ENCODE measurements at places on chromosomes 1 and 21.

GRCh38 chr1:11531314-11531870, 52.4 kb downstream of the DISP3 start:
- DNase-seq, result no peak

DNA sequence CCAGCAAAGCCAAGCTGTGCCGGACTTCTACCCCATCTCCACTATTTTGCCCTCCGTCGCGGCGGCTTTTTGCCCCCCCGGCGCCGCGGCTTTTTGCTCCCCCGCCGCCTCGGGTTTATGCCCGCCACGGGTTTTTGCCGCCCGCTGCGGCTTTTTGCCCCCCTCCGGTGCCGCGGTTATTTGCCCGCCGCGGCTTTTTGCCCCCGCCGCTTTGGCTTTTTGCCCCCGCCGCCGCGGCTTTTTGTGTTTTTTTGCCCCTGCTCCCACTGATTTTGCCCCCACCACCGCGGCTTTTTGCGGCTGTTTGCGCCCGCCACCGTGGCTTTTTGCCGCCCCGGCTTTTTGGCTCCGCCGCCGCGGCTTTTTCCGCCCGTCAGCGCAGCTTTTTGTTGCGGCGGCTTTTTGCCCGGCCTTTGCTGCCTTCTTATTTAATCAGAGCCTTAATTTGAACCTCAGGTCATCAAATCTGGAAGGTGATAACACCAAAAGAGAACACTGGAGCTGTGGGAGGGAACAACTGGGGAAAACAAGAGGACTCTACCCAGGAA, 106.0 kb downstream of the TPTE start:
- no peak for DNase-seq

- DNase-seq, result no peak
These were observed 5.0 kb upstream of the BCAR3 start for GRCh38 chr1:93686504-93687250.

GRCh38 chr1:223634423-223634822, 31.1 kb downstream of the CAPN8 start:
- DNase-seq, result no peak

DNA sequence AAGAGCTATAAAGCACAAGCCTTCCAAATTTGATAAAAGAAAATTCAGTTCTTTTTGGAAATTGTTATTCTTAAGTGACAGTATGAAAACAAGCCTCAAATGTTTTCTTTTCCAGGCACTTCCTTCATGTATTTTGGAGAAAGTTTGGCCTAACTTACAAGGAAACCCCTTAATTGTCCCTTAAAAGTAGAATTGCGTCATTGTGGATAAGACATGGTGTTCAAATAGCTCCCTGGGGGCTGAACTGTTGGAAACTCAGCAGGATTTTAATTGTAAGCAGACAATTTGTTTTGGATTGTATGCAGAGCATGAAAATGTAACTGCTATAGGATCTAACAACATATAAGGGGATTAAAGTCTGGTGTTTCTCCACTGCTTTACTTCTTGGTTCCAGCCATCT, 35.4 kb upstream of the FGGY start:
- no peak for DNase-seq

DNA sequence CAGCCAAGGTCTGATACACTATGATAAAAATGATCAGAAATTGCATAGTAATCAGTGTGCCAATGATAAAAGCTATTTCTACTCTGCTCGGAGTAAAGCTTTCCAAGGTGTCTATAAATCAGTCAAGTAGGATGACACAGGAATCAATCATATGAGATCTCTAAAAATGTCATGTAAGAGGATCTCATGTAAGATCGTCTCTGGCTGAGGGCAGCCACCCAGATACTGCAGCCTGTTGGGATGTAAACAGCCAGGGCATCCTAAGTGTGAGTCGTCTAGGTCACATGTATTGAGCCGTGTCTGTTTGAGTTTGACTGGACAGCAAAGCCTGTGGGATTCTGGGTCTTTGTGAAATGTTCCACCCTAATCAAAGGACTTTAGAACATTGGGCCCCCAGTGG, 2.8 kb upstream of the TEX35 start:
- no peak for DNase-seq

DNA sequence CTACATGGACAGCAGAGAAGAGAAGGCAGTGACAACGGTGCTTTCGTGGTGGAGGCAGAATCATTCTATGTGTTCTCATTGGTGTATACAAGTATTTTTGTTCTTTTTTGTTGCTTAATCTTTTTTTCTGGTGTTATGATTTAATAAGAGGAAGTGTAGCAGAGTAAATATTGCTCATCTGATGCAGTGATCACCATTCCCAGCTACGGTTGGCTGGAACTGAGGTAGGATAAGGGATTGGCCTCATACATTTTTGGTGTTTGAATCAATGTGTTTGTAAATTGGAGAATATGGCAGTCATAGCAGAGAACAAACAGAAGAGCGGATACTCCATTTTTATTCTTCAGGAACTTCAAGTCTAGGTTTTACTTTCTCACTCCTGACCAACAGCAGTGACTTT, 76.6 kb downstream of the UBE2U start:
- DNase-seq, result no peak

GRCh38 chr1:235430991-235431390, 63.8 kb downstream of the TBCE start:
- no peak for DNase-seq

GRCh38 chr21:38140207-38140903, 116.4 kb upstream of the KCNJ15 start:
- no peak for DNase-seq

DNA sequence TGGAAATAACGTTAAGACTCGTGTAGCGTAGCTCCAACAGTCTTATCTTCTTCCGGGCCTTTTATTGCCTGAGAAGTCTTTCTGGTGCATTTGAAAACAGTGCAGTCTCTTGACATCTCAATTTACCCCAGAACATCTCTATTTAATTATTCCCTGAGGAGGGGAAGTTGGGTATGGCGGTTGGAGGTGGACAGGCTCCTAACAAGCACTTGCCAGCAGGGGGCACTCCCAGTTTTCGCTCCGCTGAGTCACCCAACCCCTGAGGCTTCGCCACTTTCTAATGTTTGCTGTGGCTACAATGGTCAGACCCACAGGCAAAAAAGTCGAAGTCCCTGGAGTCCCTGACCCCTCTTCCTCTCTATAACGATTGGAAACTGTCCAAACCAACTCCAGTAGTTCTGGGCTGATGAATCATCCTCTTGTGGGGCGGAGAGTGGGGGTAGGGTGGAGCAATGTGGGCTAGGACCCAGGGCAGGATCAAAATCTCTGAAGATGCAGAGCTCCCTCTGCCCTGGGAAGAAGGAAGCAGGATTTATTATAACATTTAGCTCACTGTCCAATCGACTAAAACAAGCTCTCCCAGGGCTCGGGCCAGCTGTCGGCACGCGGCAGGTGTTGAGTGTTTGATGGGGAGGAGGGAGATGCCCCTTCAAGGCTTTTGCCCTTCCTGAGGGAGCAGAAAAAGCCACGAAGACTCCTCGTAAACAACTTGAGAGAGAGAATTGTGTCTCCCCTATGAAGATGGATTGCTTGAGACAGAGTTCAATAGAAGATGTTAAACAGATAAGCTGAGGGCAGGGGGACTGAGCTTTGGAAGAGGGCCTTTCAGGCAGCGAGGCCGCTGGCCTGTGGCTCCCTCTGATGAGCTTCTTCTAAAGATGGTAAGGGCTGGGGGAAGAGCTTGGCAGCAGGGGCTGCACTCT, 85.7 kb downstream of the BRINP2 start:
- DNase-seq, result no peak

- no peak for DNase-seq
These were observed 31.8 kb downstream of the PROK1 start for GRCh38 chr1:110482662-110483307.

DNA sequence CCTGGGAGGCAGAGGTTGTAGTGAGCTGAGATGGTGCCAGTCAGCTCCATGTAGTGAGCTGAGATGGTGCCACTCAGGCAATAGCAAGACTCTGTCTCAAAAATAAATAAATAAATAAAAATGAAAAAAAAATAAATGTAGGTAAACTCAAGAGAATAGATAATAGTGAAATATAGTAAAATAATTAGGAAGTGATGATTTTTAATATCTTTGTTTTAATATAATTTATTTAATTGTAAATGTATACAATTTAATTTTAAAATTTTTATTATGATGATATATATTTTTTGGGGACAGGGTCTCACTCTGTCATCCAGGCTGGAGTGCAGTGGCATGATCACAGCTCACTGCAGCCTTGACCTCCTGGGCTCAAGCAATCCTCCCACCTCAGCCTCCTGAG, 19.6 kb upstream of the SERINC2 start:
- DNase-seq, result no peak

GRCh38 chr1:8219530-8219929, 98.4 kb upstream of the SLC45A1 start:
- no peak for DNase-seq

- DNase-seq, result no peak
These were observed 25.4 kb downstream of the SLC19A2 start for GRCh38 chr1:169460191-169460833.

DNA sequence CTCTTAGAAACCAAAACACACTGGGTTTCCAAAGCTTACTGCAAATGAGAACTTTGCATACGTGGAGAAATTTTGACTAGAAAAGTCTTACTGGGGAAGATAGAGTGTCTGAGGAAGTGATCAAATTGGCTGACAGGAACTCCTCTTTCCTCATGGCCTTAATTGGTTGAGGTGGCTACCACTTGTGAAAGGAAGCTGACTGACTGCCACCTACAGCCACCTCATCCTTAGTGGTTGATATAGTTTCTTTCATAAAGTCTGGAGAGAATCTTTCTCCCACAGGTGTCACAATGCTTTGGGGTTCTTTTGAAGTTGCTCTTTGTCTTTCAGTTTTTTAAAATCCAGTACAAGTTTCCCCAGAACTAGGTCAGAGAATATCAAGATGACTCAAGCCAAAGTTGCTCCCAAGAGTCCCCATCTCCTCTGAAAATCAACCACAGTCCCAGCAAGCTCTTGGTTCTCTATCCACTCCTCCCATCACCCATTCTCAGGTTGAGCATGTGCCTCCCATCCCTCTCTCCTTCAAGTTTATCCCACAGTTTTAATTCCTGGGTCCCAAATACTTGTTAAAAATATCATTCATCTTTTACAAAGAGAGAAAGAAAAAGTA, 43.3 kb downstream of the GPR88 start:
- no peak for DNase-seq

- no peak for DNase-seq
These were observed 164.6 kb upstream of the GJB5 start for GRCh38 chr1:34590211-34590623.

Data from hematopoietic multipotent progenitor cell treated with erythropoietin and hydrocortisone succinate and interleukin-3 and kit ligand, for 17 days (in vitro differentiated cells).